ENCODE measurements at places on chromosomes 2 and 18.

- no peak for DNase-seq
Measured at GRCh38 chr2:44053052-44053451, 57.3 kb upstream of the LRPPRC start.

DNA sequence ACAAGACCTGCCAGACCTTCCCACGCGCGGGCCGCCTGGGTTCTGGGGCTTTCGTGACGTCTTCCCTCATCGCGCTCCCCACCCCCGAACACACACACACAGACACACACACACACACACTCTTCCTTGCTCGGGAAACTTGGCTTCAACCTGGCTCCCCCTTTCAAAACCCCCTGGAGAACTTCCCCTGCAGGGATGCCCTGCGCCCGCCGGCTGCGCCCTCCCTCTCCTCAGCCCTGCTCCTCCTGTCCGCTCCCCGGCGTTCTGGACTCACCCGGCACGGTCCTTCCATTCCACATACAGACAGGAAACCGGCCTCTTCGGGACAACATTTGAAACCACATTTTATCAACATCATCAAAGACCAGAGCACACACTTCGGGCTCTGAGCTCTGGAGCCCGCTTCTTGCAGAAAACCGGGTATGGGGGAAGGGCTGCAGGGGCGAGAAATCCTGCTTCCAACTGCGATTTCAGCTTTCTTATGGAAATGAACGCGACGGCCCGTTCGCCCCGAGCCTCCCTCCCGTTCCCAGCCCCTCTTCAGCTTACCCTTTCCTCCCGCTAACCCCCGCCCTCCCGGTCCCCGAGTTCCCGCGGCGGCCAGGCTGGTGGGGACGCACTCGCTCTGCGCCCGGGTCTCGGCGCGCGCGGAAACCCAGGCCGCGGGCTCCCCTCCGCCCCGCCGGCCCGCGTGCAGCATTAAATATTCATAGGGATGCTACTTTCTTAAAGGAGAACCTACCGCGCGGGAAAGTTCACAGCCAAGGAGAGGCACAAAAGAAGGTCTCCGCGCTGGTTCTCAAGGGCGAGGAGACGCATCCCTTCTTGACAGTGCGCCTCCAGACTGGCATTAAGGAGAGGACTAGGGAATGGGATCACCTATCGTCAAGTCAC is 18.3 kb downstream of the POU3F3 start:
- DNase-seq = no peak

GRCh38 chr2:148483665-148484064 is 160.9 kb upstream of the EPC2 start:
- DNase-seq = no peak

DNA sequence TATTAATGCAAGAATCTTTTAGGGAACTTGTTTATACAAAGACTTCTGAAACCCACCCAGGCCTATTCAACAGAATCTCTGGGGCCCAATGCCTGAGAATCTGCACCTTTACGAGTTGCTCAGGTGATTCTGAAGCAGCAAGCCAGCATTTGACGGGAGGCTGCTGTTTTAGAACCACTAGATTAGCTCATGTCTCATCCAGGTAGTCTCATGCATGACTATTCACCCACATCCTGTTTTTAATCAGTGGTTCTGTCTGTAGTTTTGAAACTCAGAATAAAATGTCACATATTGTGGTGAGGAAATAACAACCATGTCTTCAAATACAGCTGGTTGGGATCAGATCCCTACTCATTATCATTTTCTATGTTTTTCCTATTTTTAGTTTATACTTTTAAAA is 39.5 kb downstream of the CYTIP start:
- no peak for DNase-seq

DNA sequence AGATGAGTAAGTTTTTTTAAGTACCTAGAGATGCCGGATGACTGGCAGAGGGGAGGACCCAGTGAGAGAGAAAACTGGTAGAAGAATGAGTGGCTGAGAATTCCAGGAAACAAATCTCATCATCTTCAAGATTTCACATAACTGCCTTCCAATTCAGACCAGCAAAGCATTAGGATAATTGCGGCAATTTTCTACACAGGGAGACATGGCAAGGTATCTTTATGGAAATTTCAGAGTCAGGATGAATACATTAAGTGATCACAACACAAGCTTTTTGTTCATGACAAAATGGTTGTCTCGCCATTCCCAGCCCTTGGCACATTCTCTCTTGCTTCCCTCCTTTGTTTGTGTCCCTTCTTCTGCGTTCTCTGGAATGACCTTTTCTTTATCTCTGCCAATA is 82.1 kb downstream of the ALK start:
- DNase-seq = no peak

- DNase-seq = no peak
Measured at GRCh38 chr2:173898178-173898668, 67.0 kb downstream of the SP3 start.

- no peak for DNase-seq
Measured at GRCh38 chr18:13308369-13308768, 89.8 kb downstream of the LDLRAD4 start.

DNA sequence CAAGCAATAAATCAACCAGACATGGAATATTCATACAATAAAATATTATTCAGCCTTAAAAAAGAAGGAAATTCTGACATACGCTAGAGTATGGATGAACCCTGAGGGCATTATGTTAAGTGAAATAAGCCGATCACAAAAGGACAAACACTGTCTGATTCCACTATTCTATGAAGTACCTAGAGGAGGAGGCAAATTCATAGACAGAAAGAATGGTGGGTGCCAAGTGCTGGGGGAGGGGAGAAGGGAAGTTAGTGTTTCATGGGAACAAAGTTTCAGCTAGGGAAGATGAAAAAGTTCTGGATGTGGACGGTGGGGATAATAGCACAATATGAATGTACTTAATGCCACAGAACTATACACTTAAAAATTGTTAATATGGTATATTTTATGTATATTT is 19.8 kb downstream of the SMAD7 start:
- no peak for DNase-seq

DNA sequence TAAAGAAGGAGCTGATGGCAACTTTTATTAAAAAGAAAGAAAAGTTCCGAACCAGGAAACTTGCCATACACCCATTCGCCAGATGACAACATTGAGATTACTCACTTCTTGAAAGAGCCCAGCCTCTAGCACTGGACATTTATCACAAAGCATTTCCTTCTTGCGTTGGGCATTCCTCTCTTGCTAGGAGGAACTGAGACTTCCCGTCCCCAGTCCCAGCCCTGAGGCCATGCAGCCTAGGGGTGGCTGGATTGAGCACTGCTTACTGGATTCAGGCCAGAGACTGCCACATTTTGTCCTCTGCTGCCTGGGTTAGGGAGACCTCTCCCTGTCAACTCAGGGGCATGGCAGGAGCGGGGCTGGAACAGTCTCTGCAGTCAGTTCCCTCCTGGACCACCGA is 80.1 kb downstream of the SDC1 start:
- no peak for DNase-seq

DNA sequence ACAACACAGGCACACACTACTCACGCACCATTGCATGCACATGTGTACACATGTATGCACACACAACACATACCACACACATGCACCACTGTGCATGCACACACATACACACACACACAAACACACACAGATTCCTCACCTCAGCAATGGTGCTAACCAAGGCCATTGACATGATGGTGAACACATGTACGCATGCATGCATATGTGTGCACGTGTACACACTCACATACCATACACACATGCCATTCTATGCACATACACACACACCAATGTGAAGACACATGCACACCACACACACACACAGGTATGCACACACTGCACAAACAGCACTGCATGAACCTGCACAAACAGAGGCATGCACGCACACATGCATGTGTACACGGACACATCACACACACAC is 976.0 kb downstream of the DCDC2C start:
- no peak for DNase-seq

- no peak for DNase-seq
Measured at GRCh38 chr2:168490015-168490874, 34.2 kb downstream of the CERS6 start.

DNA sequence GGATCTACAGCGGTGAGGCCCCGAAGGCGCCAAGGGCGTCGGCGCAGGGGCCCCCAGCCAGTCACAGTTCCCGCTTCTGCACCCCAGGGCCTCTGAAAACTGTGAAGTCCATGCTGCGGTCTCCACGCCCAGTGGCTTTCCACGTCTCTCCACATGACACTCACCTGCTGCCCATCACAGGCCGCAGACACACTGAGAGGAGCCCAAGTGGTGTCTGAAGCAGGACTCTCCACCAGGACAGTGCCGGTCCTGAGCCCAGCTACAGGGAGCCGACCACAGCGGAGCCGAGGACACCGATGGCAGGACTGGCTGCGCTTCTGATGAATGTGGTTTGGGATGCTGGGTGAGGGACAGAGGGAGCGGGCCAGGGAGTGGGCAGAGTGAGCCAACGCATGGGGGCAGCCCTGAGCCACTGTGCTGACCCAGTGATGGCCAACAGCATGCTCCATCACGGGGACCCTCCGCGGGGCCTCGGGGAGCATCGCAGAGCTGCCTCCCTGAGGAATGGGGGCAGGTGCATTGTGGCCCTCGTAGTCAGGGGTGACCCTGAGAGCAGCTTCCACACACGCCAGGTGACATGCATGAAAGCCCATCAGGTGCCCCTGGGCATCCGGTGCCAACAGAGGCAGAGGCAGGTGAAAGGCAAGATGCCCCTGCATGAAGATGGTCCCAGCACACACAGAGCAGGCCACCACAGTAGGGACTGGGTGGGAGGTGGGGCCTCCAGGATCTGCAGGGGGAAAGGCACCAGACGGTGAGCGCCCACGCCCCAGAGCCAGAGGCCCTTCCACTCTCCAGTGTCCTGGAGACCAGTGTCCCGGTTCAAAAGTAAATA is 116.6 kb downstream of the HDAC4 start:
- no peak for DNase-seq

DNA sequence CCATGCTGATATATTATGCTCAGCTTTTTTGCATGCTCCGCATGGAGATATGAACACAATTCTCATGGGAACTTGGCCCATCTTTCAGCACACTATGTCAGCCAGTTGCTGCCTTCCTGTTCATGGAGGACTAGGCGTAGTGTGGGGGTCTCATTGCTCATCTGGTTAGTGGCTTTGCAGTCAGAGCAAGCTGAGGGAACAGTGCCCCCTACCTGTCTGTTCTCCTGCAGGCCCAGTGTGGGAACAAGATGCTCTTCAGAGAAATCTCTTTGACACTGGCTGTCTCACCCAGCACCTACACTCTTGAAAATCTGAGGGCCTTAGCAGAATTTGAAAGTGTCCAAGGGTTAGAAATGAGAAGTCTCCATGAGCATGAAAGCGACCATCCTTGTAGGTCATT is 47.1 kb downstream of the SPTBN1 start:
- peak; percentile 11 for DNase-seq

- no peak for DNase-seq
Measured at GRCh38 chr2:28142386-28142785, 250.3 kb upstream of the FOSL2 start.

DNA sequence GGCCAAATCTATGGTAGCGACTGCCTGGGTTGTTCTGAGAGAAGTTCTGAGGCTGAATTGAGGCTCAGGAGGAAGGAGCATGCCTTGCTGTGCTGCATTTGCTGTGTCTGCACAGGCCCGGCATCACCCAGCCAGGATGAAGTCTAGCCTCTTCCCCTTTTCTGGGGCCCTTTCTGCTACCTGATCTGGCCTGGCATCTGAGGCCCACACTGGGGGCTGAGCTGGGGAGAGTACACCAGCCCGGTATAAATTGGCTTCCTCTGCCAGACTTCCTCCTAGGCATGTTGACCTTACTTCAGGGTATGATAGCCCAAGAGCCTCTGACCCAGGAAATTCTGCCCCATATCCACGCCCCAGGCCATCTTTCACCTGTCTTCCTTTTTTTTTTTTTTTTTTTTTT is 30.0 kb downstream of the MRPL35 start:
- no peak for DNase-seq

DNA sequence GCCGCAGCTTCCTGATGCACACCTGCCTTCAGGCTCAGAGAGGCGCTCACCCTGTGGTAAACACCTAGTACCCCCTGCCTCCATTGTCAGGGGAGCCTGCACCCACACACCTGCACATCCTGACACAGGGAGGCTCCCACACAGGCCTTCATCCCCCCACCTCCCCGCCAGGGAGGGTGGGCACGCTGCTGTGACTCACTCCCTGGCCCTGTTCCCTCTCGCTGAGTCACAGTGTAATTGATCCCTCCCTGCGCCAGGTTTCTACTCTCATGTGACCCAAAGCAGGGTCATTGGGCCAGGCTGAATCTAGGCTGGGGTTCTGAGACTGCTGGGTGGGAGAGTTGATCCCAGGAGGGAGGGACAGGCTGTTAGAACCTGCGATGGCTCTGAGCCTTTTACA is 8.5 kb upstream of the CELF4 start:
- DNase-seq = no peak

DNA sequence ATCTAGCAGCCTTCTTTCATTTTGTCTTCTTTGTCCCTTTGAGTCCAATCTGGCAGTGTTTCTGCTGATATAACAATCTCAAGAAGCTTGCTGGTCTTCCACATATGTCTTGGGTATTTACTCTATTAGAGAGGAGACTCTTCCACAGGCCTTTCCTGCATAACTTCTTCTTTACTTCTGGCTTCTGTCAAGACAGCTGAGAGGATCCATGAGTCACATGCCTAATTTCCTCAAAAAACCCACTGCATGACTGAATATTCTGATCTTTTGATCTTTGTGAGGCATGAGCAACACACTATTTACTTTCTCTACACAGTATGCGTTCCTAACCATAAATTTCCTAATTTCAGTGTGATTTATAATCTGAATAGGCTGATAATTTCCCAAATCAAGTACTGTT is 5.1 kb upstream of the DCC start:
- no peak for DNase-seq

DNA sequence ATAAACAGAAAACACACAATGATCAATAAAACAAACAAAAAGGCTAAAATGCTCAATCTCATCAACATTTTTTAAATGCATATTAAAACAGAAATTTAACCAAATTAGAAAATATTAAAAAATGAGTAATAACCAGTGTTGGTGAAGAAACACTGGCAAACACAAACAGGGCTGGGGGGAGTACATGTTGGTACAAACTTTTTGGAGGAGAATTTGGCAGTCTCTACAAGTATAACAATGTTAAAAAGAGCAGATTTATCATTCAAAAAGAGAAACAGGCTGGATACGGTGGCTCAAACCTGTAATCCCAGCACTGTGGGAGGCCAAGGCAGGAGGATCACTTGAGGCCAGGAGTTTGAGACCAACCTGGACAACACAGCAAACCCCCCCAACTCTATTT is 13.9 kb downstream of the MOB1A start:
- no peak for DNase-seq

DNA sequence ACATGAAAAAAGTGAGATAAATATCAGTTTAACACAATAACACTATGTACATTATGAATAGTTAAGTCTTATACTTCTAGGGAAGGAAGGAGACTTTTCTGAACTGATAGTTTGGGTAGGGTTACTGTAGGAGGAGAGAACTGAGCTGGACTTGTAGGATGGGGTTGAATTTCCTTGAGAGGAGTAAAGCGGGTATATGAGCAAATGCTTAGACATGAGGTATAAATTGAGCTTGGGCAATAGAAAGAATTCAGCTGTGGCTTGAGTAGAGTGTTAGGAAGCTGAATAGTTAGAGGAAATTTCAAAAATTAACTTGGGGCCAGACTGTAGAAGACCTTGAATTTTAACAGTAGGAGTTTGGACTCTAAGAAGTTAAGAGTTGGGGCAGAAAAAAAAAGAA is 45.1 kb downstream of the LCLAT1 start:
- DNase-seq = no peak

GRCh38 chr18:56532176-56532840 is 106.1 kb downstream of the TXNL1 start:
- no peak for DNase-seq

GRCh38 chr2:110820128-110820527 is 87.8 kb downstream of the ACOXL start:
- no peak for DNase-seq

- DNase-seq = no peak
Measured at GRCh38 chr2:122749405-122749804, 994.0 kb downstream of the TSN start.

GRCh38 chr2:1257334-1257733 is 155.9 kb upstream of the TPO start:
- DNase-seq = no peak

All from NCI-H345 (cell line).